ENCODE measurements at places on chromosomes 2 and 18. TPM values are rescaled to one million over a fixed set of nuclear protein-coding genes. Genes with fewer than 3 reads are reported as not detected.

The DGUOK gene
- polyA plus RNA-seq, result 130 TPM

The GATA6 gene
- polyA plus RNA-seq, result 104 TPM

The UGT1A4 gene
- polyA plus RNA-seq, result not detected

The SAP130 gene
- polyA plus RNA-seq, result 23.9 TPM

The KCNE4 gene
- 0.71 TPM for polyA plus RNA-seq

The ANKRD44 gene
- polyA plus RNA-seq, result 3.5 TPM

The ABCG5 gene
- polyA plus RNA-seq, result not detected

The SLC16A14 gene
- 6.0 TPM for polyA plus RNA-seq

The C2orf15 gene
- 5.9 TPM for polyA plus RNA-seq

The FAM237A gene
- polyA plus RNA-seq, result not detected

The PID1 gene
- polyA plus RNA-seq, result 1.0 TPM

The IL1RN gene
- not detected for polyA plus RNA-seq

The HOXD12 gene
- polyA plus RNA-seq, result not detected

The FN1 gene
- polyA plus RNA-seq, result 164 TPM

The PRSS56 gene
- not detected for polyA plus RNA-seq

The UGT1A3 gene
- not detected for polyA plus RNA-seq

The STPG4 gene
- not detected for polyA plus RNA-seq

The SERPINB3 gene
- not detected for polyA plus RNA-seq

The MEX3C gene
- polyA plus RNA-seq, result 14.4 TPM

The CRYGC gene
- not detected for polyA plus RNA-seq

The PKDCC gene
- polyA plus RNA-seq, result 185 TPM

The CTAGE1 gene
- not detected for polyA plus RNA-seq

The FSIP2 gene
- polyA plus RNA-seq, result 6.4 TPM

The RAB12 gene
- 12.1 TPM for polyA plus RNA-seq

The DSG1 gene
- not detected for polyA plus RNA-seq

The GAD1 gene
- polyA plus RNA-seq, result 0.39 TPM
